ENCODE measurements at places on chromosomes 3 and 15.

- DNase-seq = no peak
Measured at GRCh38 chr15:49890689-49891088, 228.3 kb downstream of the ATP8B4 start.

DNA sequence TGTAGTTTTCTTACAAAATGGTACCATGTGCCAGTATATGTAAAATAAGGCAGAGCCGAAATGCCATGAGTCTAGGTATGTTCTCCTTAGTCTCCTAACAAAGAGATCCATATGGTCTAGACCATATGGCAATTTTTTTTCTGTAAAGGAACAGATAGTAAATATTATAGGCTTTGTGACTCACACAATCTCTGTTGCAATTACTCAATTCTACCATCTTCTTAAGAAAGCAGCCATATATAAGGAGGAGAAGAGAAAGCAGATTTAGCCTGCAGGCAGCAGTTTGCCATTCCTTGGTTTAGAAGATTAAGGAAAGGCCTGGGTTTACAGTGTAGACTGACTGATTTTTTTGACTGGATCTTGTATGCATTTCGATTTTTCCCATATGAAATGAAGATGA lies 16.3 kb upstream of the BBX start:
- no peak for DNase-seq

DNA sequence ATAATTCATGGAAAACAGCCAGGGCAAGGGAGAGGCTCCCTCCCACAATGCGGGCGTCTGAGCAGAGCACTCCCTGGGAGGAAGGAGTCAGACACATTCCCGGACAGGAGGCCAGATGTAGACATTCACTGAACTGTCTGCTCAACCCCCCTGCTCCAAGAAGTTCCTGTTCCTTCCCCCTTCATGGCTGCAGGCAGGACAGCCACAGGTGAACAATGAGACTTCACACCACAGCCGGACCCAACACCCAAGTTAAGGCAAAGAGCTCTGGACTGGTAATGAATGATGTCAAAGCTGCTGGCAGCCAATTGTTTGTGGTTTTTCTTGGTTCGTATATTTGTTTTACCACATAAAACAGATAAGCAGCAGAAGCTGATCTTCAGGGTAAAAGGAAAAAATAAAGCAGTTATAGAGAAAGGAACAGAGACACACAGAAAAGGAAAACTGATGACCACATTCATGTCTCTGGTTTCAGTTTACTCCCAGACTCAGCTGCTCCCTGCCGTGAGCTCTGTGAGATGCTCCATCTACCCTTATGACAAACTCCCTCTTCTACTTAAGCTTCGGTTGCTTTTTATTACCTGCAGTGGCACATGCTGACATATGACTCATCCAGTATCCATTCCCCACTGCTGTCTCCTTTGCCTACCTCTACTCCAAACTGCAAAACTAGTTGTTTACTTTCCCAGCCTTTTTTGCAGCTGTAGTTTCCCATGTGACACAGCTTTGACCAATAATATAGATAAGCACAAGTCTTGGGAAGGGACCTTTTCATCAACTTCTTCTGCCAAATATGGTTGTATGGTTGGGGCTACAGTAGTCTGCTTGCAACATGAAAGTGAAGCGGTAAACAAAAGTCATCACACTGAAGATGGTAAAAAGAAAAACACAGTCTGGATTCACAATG lies 33.1 kb downstream of the DZIP1L start:
- no peak for DNase-seq

GRCh38 chr3:70805061-70805889 lies 492.8 kb upstream of the MDFIC2 start:
- DNase-seq = no peak
